Uterine smooth muscle cell (primary cell): ENCODE measurements at places on chromosomes 5 and 9. TPM values are rescaled to one million over a fixed set of nuclear protein-coding genes. Genes with fewer than 3 reads are reported as not detected.

The FAM221B gene
- not detected in 2 replicates for total RNA-seq

The PCDHGC4 gene
- 2.2 and 2.4 TPM in 2 replicates for total RNA-seq

The STPG3 gene
- total RNA-seq = not detected in 2 replicates

The NUDT12 gene
- 17.2 and 22.7 TPM in 2 replicates for total RNA-seq

The HINT1 gene
- total RNA-seq = 160 and 174 TPM in 2 replicates
